Activated CD4-positive, CD25-positive, alpha-beta regulatory T cell (primary cell): ENCODE measurements at places on chromosomes 2 and 18.

DNA sequence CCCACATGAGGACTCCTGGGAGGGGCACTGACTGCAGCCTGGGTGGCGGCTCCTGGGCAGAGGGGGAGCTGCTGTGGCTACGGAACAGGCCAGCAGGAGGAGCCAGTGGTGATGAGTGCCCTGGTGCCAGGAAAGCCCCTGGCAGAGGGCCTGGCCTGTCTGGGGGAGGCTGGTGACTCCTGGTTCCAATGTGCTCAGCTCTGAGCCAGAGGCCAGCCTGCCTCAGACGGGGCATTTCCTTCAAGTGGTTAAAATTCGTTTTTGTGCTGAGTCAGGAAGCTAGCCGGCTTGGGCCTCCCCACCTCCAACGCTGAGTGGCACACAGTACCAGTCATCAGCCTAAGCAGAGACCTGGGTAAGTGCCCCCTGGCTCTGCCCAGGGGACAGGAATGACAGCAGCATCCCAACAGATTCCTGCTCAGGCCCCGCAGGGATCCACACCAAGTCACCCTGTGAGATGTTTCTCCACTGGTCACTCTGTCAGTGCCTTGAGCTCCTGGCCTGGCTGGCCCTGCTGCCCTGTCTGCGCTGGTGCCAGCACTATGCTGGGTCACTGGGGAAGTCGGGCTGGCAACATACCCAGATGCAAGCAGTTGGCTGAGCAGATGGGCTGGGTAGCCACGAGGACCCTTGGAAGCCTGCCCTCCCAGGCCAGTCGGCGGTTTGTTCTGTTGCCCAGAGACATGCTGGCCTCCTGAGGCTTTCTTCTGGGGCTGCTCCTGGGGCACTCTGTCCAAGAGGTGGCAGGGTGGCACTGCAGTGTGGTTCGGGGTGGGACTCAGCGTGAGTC is 7.1 kb upstream of the KLF11 start:
- no peak for DNase-seq

DNA sequence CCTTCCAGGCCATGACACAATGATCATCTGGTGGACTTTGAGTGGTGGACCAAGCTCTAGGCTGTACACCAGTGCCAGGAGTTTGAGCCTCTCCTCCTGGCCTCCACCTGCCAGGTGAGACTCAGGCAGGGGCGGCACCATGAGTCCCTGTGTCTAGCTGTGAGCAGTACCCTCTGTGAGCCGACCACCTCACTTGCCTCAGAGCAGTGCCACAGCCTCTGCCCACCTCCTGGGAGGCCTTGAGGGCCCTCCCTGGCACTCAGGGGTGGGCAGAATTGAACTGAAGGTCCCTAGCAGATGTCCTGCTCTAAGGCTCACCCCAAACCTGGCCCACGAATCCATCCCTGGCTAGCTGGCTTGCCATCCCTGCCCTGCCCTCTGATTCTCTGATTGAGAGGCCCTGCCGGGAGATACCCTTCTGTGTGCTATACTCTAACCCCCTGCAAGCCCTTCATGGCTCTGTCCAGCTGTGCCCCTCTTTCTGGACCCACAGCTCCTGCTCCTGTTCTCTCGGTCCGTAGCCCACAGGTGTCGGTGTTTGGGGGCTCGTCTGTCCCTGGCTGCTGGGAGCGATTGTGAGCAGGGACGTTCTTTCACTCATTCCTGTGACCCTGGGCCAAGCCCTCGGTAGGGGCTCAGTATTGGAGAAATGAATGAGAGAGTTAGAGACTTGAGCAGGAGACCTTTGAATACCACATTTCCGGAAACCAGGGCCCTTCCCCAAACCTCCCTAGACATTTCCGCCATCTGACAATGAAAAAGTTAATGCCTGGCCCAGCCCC is 70.0 kb downstream of the INHBB start:
- DNase-seq: no peak

- DNase-seq: no peak
These were observed at the start of gene NETO1 for GRCh38 chr18:72867746-72868584. TSS of gene NETO1 (minus strand) at chr18:72867987. CDS start at chr18:72867291, 696 bp downstream.

GRCh38 chr18:59388817-59389216 is 29.8 kb upstream of the LMAN1 start:
- no peak for DNase-seq
